Mesothelial cell of epicardium (in vitro differentiated cells): ENCODE measurements at places on chromosomes 5 and 9.

GRCh38 chr9:72579880-72580550 is 58.6 kb downstream of the TMC1 start:
- no peaks in the 10 kb centered on the region for H3K36me3 ChIP-seq
- no peak for DNase-seq
- no peak overlapping the region for H3K27ac ChIP-seq
- H3K4me1 ChIP-seq = peaks cover 42% of the 10 kb centered on the region

DNA sequence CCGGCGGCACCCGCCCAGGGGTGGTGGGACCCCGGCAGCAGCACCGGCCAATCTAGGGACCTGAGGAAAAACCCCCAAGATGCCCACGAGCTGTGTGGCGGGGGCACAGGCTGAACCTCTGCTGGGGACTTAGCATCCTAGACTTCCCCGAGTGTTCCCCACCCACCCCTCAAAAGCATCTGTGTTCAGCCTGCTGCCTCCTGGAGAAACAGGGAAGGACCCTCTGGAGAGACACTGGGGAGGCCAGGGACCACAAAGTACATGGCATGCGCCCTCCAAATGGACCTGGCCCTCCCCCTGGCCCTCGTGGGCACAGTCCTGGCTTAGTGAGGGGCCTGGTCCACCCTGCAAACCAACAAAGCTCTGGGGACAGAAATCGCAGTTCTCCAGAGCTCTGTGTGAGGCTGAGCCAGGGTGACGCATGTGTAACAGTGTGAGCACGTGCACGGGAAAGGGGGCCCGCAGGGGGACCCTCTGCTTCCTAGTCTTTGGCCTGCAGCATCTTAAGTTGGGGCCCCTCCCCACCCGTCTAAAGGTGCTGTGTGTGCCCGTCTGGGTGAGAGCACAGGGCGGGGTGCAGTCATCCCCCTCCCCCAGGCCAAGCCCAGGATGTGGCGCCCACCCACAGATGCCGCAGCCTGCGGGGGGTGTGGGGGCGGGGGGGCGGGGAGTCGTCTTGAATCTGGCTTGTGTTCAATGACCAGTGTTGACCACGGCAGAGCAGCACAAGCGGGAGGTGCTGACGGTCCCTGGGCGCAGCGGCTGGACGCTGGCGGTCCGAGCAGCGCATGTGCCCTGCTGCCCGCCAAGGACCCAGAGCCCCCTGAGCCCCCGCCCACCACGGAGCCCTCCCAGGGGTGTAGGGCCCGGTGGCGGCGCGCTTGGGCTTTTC is 672 bp upstream of the KCNT1 start:
- DNase-seq = no peak
- no peaks in the 10 kb centered on the region for H3K36me3 ChIP-seq
- peaks cover 1% of the 10 kb centered on the region for H3K4me1 ChIP-seq
- no peak overlapping the region for H3K27ac ChIP-seq
- H3K27me3 ChIP-seq = peaks cover 38% of the 10 kb centered on the region

DNA sequence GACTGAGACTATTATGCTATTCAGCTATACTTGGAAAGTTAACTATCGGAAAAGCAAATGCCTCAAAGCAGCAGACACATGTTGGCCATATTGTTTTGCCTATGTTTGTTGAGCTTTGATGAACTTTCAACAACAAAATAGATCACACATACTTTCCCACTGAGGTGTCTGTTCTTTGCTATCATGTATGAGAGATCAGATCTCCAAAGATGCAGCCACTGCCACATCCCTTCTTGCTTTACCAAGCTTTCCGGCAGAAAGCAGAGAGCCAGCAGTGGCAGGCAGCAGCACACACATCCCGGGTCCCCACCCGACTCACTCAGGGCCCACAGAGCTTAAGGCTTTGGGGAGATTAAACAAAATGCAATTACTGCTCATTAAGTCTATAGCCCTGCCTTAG is 18.8 kb downstream of the ZBTB5 start:
- H3K36me3 ChIP-seq = peaks cover 13% of the 10 kb centered on the region
- peak overlapping the region; percentile 45 for H3K27ac ChIP-seq

DNA sequence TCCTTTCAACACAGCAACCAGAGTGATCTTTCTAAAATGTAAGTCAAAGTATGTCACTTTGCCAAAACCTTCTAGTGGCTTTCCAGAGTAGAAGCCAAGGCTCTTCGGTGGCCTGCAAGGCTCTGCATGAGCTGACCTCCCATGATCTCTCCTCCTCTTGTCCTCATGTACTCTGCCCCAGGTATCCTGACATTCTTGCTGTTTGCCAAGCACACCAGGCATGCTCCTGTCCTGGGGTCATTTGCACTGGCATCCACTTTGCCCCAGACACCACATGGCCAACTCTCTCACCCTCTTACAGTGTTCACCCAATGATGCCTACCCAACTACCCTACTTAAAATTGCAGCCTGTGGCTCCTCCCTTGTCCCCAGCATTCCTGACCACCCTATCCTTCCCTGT is 86.3 kb downstream of the ZNF618 start:
- no peak overlapping the region for H3K4me3 ChIP-seq
- no peak for DNase-seq
- H3K4me1 ChIP-seq = peaks cover 87% of the 10 kb centered on the region
- H3K27me3 ChIP-seq = no peaks in the 10 kb centered on the region

GRCh38 chr5:14144586-14145434 is 1.7 kb downstream of the TRIO start:
- H3K4me1 ChIP-seq = peaks cover 42% of the 10 kb centered on the region
- peak overlapping the region; percentile 95 for H3K27ac ChIP-seq
- no peaks in the 10 kb centered on the region for H3K36me3 ChIP-seq
- H3K4me3 ChIP-seq = peak overlapping the region; percentile 80
- DNase-seq = peak; percentile 66
- H3K27me3 ChIP-seq = peaks cover 2% of the 10 kb centered on the region

DNA sequence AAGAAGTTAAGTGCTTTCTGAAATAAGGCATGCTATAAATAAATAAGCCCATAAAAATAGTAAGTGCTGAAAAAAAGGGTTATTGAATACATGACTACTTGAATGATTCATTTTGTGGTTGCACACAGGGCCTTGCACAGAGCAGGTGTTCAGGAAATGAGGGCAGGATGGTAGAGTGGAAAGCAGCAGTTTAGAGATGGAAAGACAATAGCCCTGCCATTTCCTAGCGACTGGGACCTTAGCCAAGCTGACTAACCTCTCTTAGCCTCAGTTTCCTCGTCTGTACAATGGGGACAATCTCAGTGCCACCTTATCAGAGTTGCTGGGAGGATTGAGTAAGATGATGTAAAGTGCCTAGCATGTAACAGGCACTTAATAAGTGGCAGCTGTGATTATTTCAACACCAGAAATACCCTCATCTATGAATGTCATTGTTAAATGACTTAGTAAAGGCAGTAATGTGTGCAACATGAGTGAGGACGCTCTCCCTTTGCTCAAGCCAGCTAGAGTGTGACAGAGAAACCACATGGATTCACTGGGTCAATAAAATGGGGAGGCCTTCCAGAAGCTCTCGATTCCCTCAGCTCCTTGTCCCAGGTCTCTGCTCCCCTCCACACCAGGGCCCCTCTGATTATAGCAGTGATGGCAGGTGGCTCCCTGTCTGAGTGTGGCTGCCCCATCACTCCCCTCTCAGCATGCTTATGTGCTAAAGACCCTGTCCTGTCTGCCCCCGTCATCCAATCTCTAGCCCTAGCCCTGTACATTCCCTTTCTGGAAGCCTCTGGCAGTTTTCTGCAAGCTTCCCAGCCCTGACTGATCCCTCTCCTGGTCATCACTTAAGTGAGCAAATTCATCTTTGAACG is 16.0 kb upstream of the PHF19 start:
- H3K27ac ChIP-seq = no peak overlapping the region
- no peaks in the 10 kb centered on the region for H3K36me3 ChIP-seq
- no peak for DNase-seq

DNA sequence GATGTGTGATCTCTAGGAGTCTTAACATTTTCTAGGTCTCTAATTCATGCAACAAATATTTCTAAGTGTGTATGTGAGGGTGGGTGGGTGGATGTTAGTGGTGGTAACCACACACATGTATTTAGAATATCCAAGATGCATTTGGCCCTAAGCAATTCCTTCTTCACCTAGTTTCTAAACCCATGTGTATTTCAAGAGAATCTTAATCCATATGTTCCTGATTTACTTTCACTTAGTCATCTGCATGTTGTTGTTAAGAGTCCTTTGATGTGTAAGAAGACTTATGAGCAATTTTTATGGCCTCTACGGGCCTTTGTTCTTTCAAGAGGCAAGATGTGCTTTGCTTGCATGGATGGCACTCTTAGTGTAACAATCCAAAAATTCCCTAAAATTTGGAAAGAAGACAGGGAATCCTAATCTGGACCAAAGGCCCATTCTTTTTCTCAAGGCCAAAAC is 282.6 kb downstream of the SPATA31D1 start:
- no peak for DNase-seq
- H3K36me3 ChIP-seq = no peaks in the 10 kb centered on the region
- no peak overlapping the region for H3K4me3 ChIP-seq
- H3K4me1 ChIP-seq = peaks cover 55% of the 10 kb centered on the region
- H3K27me3 ChIP-seq = no peaks in the 10 kb centered on the region
